ENCODE measurements at places on chromosomes 1 and 21. TPM values are rescaled to one million over a fixed set of nuclear protein-coding genes. Genes with fewer than 3 reads are reported as not detected.
A peak's percentile ranks its signal among the peaks of the same experiment; 100 is the strongest.

DNA sequence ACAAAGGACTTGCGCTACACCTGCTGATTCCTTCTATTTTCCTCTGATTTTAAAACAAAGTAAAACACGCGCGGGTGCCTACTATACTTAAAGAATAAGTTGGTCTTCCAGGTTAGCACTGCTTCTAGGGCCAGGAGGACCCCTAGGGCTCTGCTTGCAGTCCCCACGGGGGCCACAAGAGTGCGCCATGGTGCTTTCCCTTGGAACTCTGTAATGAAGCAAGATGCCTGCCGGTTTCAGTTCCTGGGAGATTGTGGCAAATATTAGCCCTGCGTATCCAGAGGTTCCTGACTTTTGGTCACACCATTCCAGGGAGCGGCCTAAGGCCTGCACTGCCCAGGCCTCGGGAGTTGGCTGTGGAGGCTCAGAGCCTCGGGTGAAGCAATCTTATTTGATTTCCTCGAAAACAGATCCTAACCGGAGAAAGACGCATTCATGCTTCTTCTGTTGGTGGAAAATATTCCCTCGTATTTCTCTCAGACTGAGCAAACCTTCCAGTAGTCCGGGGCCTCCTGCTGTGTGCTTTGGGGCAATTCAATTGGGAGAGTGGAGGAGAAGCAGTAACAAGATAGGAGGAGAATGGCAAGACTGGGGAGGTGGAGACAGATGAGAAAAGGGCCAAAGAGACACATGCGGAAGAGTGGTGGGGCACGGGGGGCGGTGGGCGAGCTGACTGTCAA lies 25.3 kb downstream of the ADAM30 start:
- no peak overlapping the region for H3K4me3 ChIP-seq
- H3K36me3 ChIP-seq = no peaks in the 10 kb centered on the region
- no peak overlapping the region for H3K27ac ChIP-seq
- peak; percentile 92 for DNase-seq
- no peaks in the 10 kb centered on the region for H3K27me3 ChIP-seq
- peaks cover 17% of the 10 kb centered on the region for H3K4me1 ChIP-seq

Gene GPR25
- total RNA-seq = not detected

GRCh38 chr1:55380355-55380970 lies 165.3 kb upstream of the USP24 start:
- DNase-seq = no peak
- H3K36me3 ChIP-seq = no peaks in the 10 kb centered on the region
- H3K4me1 ChIP-seq = peaks cover 36% of the 10 kb centered on the region
- no peak overlapping the region for H3K4me3 ChIP-seq
- no peaks in the 10 kb centered on the region for H3K27me3 ChIP-seq

DNA sequence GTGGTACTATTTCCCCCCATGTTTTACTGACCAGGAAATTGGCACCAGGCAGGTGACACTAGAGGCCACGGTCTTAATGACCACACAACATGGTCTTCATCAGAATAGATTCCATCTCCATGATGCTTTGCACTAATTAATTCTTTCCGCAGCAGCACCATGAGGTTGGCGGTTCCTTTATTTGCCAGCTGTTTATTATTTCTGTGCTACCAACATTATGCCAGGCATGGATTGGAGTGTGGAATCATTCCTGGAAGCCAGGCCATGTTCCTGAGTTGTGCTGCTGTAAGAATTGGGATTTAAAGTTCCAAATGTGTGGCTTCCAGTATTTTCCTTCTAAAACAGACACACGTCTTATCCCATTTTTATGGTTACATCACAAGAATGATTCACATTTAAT lies 107.8 kb downstream of the NFIA start:
- H3K4me3 ChIP-seq = no peak overlapping the region
- no peaks in the 10 kb centered on the region for H3K27me3 ChIP-seq
- no peak overlapping the region for H3K27ac ChIP-seq
- H3K36me3 ChIP-seq = no peaks in the 10 kb centered on the region
- H3K4me1 ChIP-seq = no peaks in the 10 kb centered on the region

GRCh38 chr1:89065079-89065868 lies at the start of gene GBP1:
Gene GBP1 (minus strand): TSS chr1:89065208. CDS start chr1:89063234, 1,974 bp downstream.
- no peaks in the 10 kb centered on the region for H3K36me3 ChIP-seq
- H3K4me3 ChIP-seq = peak within 1 kb of the TSS; percentile 53
- no peaks in the 10 kb centered on the region for H3K27me3 ChIP-seq
- peak; percentile 29 for DNase-seq

DNA sequence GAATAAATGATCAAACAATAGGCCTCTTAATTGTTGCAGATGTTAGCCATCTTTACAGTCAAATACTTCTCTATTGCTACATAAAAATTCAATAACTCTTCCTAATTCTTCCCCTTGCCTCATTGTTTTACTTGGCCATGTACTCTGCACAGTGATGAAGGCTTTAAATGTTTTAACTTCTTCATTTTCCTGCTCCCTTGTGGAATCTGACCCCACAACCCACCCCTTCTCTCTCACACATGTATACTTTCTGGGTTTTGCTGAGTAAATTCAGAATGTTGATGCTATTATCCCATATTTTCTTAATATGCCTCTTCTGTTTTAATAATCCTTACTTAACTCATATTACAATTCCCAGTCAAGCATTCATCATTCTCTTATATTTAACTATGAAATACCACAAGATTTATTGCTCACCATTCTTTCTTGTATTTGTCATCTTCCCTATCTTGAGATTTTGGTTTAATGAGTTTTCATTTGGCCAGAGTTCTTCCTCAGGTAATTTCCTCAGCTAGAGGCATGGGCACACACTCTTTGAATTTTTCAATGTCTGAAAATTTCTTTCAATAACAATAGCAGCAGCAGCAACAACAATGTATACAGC lies 327.8 kb upstream of the USP24 start:
- peaks cover 33% of the 10 kb centered on the region for H3K4me1 ChIP-seq
- DNase-seq = peak; percentile 83
- no peaks in the 10 kb centered on the region for H3K36me3 ChIP-seq
- H3K27me3 ChIP-seq = no peaks in the 10 kb centered on the region
- peak overlapping the region; percentile 5 for H3K4me3 ChIP-seq
- peak overlapping the region; percentile 77 for H3K27ac ChIP-seq

GRCh38 chr1:190226006-190226405 lies 251.7 kb downstream of the BRINP3 start:
- DNase-seq = no peak
- H3K4me3 ChIP-seq = no peak overlapping the region
- no peaks in the 10 kb centered on the region for H3K4me1 ChIP-seq
- no peak overlapping the region for H3K27ac ChIP-seq
- no peaks in the 10 kb centered on the region for H3K36me3 ChIP-seq
- peaks cover 29% of the 10 kb centered on the region for H3K27me3 ChIP-seq

Gene UBIAD1
- 14.5 TPM for total RNA-seq

GRCh38 chr1:234473118-234473517 lies 5.9 kb downstream of the TARBP1 start:
- H3K4me1 ChIP-seq = peaks cover 7% of the 10 kb centered on the region
- H3K36me3 ChIP-seq = no peaks in the 10 kb centered on the region
- H3K27ac ChIP-seq = no peak overlapping the region
- no peaks in the 10 kb centered on the region for H3K27me3 ChIP-seq
- H3K4me3 ChIP-seq = no peak overlapping the region

Gene WDTC1
- 23.7 TPM for total RNA-seq

GRCh38 chr1:78911956-78912880 lies 94.3 kb downstream of the ADGRL4 start:
- H3K27me3 ChIP-seq = no peaks in the 10 kb centered on the region
- no peak overlapping the region for H3K27ac ChIP-seq
- H3K4me1 ChIP-seq = no peaks in the 10 kb centered on the region
- DNase-seq = no peak

DNA sequence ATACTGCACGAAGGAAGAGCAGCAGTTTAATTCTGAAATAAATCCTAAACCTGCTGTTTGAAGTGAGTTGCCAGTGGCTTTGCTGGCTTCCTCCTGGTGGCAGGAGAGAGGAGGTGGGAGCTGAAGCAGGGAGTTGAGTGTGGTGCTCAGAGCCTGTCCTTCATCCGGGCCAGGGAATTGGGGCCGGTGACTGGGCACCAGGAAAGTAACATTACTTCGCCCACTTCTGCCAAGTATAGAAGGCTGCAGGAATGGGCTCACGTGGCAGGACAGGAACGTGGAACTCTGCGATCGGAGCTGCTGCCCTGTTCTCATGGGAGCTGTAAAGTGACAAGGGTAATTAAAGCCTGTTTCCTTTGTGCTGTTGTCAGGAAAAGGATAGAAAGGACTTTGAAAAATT lies 8.7 kb downstream of the TOR3A start:
- peaks cover 18% of the 10 kb centered on the region for H3K36me3 ChIP-seq
- H3K4me3 ChIP-seq = no peak overlapping the region
- no peaks in the 10 kb centered on the region for H3K4me1 ChIP-seq
- DNase-seq = no peak
- no peak overlapping the region for H3K27ac ChIP-seq
- H3K27me3 ChIP-seq = no peaks in the 10 kb centered on the region

Gene SPRR2F
- total RNA-seq = not detected

GRCh38 chr1:186703209-186703766 lies 23.1 kb upstream of the PTGS2 start:
- H3K27ac ChIP-seq = no peak overlapping the region
- H3K27me3 ChIP-seq = no peaks in the 10 kb centered on the region
- H3K36me3 ChIP-seq = no peaks in the 10 kb centered on the region
- no peak for DNase-seq

Data from PC-3 (cell line).